Activated T-helper 2 cell treated with anti-CD3 and anti-CD28 coated beads, Interferon-gamma antibody, Interleukin-2, Interleukin-4, amounts not matched to agents 10 μg/mL and 5 μg/mL and 100 μg/mL, durations not matched to agents 14 hours and 24 hours and 36 hours (primary cell): ENCODE measurements at places on chromosomes 4 and X.

GRCh38 chrX:45769761-45770582 is 569.3 kb upstream of the DIPK2B start:
- H3K36me3 ChIP-seq, result peaks cover 71% of the 10 kb centered on the region
- H3K4me3 ChIP-seq, result peak overlapping the region; percentile 96

GRCh38 chrX:3461397-3462165 is 115.1 kb upstream of the MXRA5 start:
- no peaks in the 10 kb centered on the region for H3K27me3 ChIP-seq
- no peaks in the 10 kb centered on the region for H3K36me3 ChIP-seq
- DNase-seq, result no peak
- no peak overlapping the region for H3K4me3 ChIP-seq
- no peaks in the 10 kb centered on the region for H3K4me1 ChIP-seq

DNA sequence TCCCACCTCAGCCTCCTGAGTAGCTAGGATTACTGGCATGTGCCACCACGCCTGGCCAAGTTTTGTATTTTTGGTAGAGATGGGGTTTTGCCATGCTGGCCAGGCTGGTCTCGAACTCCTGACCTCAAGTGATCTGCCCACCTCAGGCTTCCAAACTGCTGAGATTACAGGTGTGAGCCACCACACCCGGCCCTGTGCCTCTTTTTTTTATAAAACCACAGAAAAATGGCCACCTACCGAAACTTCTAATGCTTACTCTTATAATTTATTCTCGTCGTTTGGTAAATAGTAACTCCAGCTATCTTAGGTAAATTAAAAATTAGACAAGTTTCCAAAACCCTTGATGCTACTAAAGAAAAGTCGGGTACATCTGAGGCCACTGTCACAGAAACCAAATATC is 54.4 kb downstream of the IRF2 start:
- H3K27ac ChIP-seq, result peak overlapping the region; percentile 94
- peaks cover 72% of the 10 kb centered on the region for H3K4me1 ChIP-seq
- peak overlapping the region; percentile 68 for H3K4me3 ChIP-seq

DNA sequence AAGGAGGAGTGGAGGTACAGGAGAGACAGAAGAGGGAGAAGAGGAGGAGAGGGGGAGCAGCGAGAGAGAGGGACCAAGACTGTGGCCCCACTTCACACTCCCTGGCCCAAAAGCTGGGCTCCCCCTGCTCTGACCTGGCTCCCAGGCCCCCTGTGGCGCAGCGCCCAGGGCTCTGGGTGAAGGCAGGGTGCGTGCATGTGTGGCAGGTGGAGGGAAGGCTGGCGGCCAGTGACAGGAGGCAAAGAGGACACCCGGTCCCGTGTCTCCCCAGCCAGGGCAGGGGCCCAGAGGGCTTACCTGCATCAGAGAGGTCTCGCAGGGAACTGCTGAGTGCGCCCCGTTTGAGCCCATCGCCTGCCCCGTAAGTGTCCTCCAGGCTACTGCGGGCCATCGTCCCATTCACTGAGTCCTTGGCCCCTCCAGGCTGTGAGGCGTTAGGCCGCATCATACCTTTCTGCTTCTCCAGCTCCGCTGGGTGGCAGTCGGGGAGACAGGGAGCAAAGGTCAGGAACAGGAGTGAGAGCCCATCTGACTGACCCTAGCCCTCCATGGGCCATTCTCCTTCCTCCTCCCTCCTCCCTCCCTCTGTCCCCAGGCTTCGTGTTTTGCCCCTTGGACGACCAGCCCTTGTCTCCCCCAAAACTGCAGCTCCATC is 11.1 kb upstream of the KDM5C start:
- H3K27ac ChIP-seq, result no peak overlapping the region
- no peaks in the 10 kb centered on the region for H3K36me3 ChIP-seq
- H3K4me1 ChIP-seq, result peaks cover 5% of the 10 kb centered on the region
- H3K27me3 ChIP-seq, result no peaks in the 10 kb centered on the region

GRCh38 chr4:6179362-6179761 is 21.0 kb downstream of the JAKMIP1 start:
- DNase-seq, result peak; percentile 56
- H3K4me1 ChIP-seq, result peaks cover 69% of the 10 kb centered on the region
- H3K4me3 ChIP-seq, result peak overlapping the region; percentile 51
- no peaks in the 10 kb centered on the region for H3K27me3 ChIP-seq
- peaks cover 64% of the 10 kb centered on the region for H3K36me3 ChIP-seq

DNA sequence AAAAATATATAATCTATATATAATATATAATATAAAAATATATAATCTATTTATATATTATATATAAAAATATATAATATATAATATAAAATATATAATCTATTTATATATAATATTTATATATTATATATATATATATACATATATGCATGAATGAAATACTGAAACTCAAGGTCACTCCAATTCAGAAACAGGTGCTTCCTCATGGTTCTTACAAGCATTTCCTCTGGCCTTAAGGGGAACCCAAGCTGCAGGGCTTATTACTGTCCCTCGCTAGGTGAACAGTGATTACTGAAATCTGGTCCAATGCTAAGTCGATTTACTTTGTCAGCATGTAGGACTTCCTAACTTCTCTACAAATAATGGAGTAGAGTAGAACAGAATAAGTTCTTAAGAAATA is 174.3 kb downstream of the GPM6A start:
- DNase-seq, result no peak
- no peaks in the 10 kb centered on the region for H3K4me1 ChIP-seq
- no peaks in the 10 kb centered on the region for H3K27me3 ChIP-seq
- no peak overlapping the region for H3K27ac ChIP-seq
- no peaks in the 10 kb centered on the region for H3K36me3 ChIP-seq

GRCh38 chrX:137425986-137426385 is 139.9 kb upstream of the ZIC3 start:
- DNase-seq, result no peak
- peaks cover 53% of the 10 kb centered on the region for H3K27me3 ChIP-seq
- H3K36me3 ChIP-seq, result no peaks in the 10 kb centered on the region

- H3K27me3 ChIP-seq, result peaks cover 15% of the 10 kb centered on the region
- H3K36me3 ChIP-seq, result no peaks in the 10 kb centered on the region
- no peak overlapping the region for H3K27ac ChIP-seq
- H3K4me1 ChIP-seq, result peaks cover 5% of the 10 kb centered on the region
- no peak for DNase-seq
- H3K4me3 ChIP-seq, result no peak overlapping the region
Observed at GRCh38 chr4:109079201-109079600, 223.3 kb downstream of the COL25A1 start.

DNA sequence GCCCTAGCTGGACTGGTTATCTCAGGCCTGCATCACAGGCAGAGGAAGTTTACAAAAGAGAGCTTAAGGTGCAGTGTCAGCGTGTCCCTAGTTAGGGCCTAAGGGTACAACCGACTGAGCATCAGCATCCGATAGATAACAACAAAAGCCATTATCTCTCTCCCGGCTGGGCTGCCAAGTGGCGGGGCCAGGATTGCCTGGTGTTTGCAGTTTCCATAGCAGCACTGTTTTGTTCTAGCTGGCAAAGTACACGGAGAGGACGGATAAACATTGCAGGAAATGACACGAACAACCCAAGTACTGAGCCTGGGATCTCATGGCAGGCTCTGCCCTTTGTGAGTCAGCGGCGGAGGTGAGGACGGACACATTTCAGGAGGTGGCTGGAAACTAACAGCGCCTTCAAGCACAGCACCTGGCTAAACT is 104.7 kb upstream of the NOCT start:
- H3K36me3 ChIP-seq, result no peaks in the 10 kb centered on the region
- no peak overlapping the region for H3K4me3 ChIP-seq
- H3K27ac ChIP-seq, result no peak overlapping the region
- no peak for DNase-seq
- H3K4me1 ChIP-seq, result no peaks in the 10 kb centered on the region
- H3K27me3 ChIP-seq, result peaks cover 3% of the 10 kb centered on the region

DNA sequence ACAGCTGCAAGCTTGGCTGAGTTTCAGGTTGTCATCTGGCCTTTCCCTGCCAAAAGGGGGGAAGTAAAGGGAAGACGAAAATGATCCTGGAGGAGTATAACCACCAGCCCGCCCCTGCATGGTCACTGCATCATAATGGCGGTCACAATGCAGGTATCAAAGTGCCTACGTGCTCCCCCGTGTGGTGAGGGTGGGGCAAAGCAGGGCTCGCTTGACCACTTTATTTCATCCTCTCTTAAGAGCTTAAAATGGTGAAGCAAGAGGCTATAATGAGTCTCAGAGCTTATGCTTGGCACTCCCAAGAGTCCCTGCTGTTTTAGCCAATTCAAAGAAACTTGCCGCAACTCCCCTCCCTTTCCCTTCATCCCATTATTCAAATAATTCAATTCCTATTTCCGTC is 105.6 kb downstream of the APOOL start:
- no peak overlapping the region for H3K27ac ChIP-seq
- H3K36me3 ChIP-seq, result no peaks in the 10 kb centered on the region
- no peaks in the 10 kb centered on the region for H3K4me1 ChIP-seq
- no peak for DNase-seq

GRCh38 chr4:82652062-82652461 is 90.3 kb upstream of the TMEM150C start:
- no peaks in the 10 kb centered on the region for H3K36me3 ChIP-seq
- no peaks in the 10 kb centered on the region for H3K27me3 ChIP-seq
- H3K4me3 ChIP-seq, result no peak overlapping the region
- H3K4me1 ChIP-seq, result no peaks in the 10 kb centered on the region
- no peak overlapping the region for H3K27ac ChIP-seq
- DNase-seq, result no peak

GRCh38 chr4:65893957-65894755 is 223.9 kb upstream of the EPHA5 start:
- H3K36me3 ChIP-seq, result no peaks in the 10 kb centered on the region
- H3K4me1 ChIP-seq, result no peaks in the 10 kb centered on the region
- no peak overlapping the region for H3K4me3 ChIP-seq
- DNase-seq, result no peak
- no peaks in the 10 kb centered on the region for H3K27me3 ChIP-seq
- no peak overlapping the region for H3K27ac ChIP-seq

GRCh38 chrX:45806410-45807121 is 605.9 kb upstream of the DIPK2B start:
- H3K4me1 ChIP-seq, result peaks cover 79% of the 10 kb centered on the region
- peak overlapping the region; percentile 74 for H3K4me3 ChIP-seq
- H3K36me3 ChIP-seq, result peaks cover 69% of the 10 kb centered on the region
- no peaks in the 10 kb centered on the region for H3K27me3 ChIP-seq
- DNase-seq, result peak; percentile 42

GRCh38 chr4:100356172-100356571 is 161.7 kb downstream of the EMCN start:
- no peak for DNase-seq
- no peaks in the 10 kb centered on the region for H3K36me3 ChIP-seq
- H3K4me1 ChIP-seq, result no peaks in the 10 kb centered on the region
- H3K27me3 ChIP-seq, result peaks cover 4% of the 10 kb centered on the region

DNA sequence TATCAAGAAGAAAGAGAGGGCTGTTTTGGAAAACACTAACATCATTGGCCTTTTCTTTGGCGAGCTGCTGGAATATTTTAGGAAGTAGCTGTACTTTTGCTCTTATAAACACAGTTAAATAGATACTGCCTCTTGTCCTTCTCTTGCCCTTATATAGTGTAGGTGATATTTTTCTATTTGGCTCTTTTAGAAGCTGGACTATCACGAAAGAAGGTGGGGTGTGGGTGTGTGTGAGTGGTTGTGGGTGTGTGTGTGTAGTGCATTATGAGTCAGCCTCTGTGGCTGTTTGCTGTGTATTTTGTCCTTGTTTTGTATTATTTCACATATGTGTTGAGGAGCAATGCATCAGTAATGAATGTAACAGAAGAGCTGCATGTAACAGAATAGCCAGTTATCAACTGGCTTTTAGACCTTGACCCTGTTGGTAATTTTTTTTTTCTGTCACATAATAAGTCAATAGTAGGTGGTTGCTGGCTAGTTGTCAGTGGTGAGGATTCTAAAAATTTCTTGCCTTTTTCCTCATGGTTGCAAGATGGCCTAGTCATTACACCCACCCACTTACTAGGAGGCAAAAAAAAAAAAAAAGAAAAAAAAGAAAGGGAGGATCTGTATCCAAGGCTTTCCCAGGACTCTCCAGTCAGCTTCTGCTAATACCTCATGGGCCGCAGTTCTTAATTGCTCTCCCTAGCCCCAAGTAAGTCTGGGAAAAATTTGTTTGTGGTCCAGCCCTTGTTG is 23.8 kb downstream of the ARHGAP10 start:
- peaks cover 3% of the 10 kb centered on the region for H3K36me3 ChIP-seq
- H3K4me3 ChIP-seq, result no peak overlapping the region
- no peak for DNase-seq
- H3K27me3 ChIP-seq, result no peaks in the 10 kb centered on the region
- H3K4me1 ChIP-seq, result peaks cover 19% of the 10 kb centered on the region
- no peak overlapping the region for H3K27ac ChIP-seq

- H3K4me1 ChIP-seq, result peaks cover 8% of the 10 kb centered on the region
- no peaks in the 10 kb centered on the region for H3K27me3 ChIP-seq
- DNase-seq, result no peak
- peaks cover 4% of the 10 kb centered on the region for H3K36me3 ChIP-seq
- no peak overlapping the region for H3K27ac ChIP-seq
Observed at GRCh38 chr4:40525752-40526598, 103.7 kb downstream of the RBM47 start.

DNA sequence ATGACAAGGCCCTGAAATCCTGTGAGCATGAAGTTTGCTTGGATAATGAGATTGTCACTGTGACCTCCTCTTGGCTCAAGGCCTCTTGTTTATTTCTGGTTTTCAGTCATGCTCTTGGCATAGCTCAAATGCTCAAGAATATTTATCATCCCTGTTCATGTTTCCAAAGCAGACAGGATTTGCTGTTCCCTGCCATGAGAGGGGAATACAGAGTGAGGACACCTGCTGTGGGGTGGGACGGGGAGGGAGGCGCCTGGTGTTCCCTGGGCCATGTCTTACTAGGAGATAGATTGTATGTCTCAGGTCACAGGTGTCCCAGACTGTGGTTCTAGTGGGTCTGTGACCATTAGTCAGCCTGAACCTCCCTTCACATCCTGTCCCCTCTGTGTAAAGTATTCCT is 34.9 kb upstream of the SH3RF1 start:
- no peak overlapping the region for H3K27ac ChIP-seq
- H3K4me3 ChIP-seq, result no peak overlapping the region
- no peaks in the 10 kb centered on the region for H3K36me3 ChIP-seq
- H3K27me3 ChIP-seq, result peaks cover 8% of the 10 kb centered on the region
- DNase-seq, result no peak

DNA sequence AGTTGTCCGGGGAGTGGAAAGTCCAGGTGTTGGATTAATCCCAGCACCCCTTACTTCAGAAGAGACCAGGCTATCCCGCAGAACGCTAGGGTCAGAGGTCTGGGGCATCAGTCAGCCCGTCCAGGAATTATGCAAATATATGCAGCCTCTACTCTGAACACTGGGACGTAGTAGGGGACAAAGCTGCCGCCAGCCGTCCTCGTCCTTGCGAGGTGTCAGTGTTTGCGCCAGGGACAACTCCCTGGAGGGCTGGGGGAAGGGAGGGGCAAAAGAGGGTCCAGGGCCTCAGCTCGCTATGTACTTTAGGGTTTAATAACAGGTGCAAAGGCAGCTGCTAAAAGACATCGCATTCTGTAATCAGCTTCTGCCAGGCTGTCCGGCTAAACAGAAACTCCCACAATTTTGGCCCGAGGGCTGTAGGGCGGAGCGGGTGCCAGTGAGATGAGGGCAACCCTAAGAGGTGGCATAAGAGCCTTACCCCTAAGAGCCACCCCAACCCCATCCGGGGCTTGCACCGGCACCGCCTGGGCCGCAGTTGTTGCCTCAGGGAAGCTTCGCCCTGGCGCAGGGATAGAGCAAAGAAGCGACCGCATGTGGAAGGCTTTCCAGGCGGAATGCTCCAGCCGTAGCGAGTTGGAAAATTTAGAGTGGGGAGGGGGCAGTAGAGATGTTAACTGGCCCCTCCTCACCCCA is 8.4 kb downstream of the HAND2 start:
- no peak for DNase-seq
- H3K27me3 ChIP-seq, result peaks cover 89% of the 10 kb centered on the region
- peaks cover 21% of the 10 kb centered on the region for H3K36me3 ChIP-seq
- no peak overlapping the region for H3K27ac ChIP-seq
- no peaks in the 10 kb centered on the region for H3K4me1 ChIP-seq

GRCh38 chrX:71514367-71515037 is 18.4 kb upstream of the OGT start:
- H3K27me3 ChIP-seq, result no peaks in the 10 kb centered on the region
- peak overlapping the region; percentile 48 for H3K27ac ChIP-seq
- no peaks in the 10 kb centered on the region for H3K36me3 ChIP-seq
- H3K4me3 ChIP-seq, result peak overlapping the region; percentile 5
